DMS79 treated with DMSO at 0.1 percent for 48 hours (cell line): ENCODE measurements at places on chromosomes 2 and 18.
A peak's percentile ranks its signal among the peaks of the same experiment; 100 is the strongest.

DNA sequence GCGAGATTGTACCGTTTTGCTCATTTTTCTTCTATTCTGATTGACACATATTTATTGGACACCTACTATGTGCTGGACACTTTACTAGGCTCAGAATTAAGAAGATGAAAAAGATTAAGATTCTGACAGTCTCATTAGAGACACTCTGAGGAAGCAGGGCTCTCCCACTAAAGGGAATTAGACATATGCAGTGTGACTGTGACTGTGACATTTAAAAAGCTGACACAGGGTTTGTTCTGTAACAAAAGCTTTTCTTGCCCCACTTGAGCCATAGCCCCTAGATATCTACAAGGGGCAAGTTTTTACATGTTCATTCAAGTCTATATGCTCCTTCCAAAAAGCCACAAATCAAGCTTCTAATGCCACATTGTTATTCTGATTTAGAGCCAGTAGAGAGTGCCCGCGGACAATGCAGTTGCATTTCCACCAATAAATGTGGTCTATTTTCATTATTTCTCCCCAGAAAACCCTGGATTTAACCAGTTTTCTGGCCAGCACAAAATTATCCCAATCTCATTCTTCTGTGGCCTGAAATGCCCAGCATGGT, 9.8 kb downstream of the ARHGAP25 start:
- DNase-seq, result peak; percentile 38

DNA sequence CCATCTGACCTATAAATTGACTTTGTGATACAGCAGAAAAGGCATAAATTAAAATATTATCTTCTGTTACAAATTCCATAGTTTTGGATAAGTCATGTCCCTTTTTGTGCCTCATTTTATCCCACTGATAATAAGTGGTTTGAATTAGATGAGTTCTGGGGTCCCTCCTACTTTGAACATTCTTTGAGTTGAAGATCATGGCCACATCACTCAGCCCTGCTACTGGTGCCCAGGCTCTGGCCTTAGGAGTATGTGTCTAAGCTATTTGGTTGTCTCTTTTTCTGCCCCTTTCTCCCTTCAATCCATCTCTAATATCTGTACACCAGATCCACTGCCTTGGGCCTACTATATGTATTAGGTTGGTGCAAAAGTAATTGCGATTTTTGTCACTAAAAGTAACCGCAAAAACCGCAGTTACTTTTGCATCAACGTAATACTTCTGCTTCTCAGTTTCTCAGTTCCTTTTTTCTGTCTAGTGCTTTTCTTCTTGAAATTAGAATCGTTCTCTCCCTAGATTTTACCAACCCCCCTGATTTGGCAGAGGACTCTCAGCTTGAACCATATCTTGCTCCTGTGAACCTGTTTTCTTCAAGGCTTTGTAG, 362.5 kb upstream of the TNP1 start:
- DNase-seq, result no peak

DNA sequence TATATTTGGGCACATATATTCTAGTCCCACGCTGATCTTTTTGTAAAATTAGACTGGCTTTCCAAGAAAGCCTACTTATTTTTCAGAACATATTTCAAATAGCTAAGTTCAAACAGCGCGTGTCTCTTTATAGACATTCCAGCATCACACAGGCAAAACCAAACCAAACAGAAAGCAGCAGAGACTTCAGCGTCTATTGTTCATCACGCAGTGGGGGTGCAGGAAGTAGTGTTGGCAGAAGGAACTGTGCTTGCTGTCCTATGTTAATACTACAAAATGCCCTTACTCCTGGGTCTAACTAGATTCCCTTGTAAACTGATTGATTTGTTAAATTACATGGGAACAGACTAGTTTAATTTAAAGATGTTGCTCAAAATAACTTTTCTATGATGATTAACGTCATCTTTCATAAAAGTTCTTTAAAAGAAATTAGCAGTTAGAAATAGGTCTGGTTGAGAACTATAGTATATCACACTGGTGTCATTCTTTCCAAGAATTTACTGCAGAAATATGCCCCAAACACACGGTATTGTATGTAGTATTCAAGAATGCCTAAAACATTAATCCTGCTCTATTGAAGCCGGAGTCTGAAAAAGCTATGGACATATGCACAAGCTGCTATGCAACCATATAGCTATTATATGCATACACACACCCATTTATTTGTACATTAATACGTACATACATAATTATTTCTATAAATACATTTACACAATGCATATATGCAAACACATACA, 436.3 kb downstream of the CBLN2 start:
- no peak for DNase-seq

DNA sequence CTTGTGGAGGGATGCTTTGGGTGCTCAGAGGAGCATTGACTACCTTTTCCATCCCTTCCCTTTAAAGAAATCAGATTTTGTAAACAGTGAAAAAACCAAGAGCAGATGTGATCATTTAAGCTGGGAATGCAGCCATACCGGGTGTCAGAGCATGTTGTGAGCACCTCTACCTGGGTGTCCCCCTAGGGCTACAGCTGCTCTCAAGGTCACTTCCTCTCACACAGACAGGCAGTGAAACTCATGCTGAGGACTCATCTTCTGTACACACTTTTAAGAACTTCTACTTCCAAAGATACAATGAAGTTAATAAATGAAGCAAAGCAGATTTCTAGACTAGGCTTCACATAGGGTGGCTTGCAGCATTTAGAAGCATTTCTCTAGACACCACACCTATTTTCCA, 48.4 kb upstream of the FRZB start:
- no peak for DNase-seq

DNA sequence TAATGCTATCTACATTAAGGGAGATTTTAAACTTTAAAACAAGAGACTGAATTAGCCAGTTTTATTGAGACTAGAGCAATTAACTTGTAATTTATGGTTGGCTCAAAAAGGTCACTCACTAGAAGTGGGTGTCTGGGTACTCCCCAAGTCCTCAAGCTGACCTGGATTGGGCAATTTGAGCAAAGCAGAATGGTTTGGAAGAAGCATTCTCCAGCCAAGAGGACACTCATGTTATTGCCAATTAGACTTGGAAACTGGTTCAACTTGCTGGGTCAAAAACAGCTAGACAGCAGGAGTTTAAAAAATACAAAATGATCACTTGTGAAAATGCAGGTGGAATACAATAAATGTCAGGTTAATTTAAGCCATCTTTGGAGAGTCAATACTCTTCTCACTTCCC, 29.5 kb upstream of the MYO1B start:
- peak; percentile 47 for DNase-seq

DNA sequence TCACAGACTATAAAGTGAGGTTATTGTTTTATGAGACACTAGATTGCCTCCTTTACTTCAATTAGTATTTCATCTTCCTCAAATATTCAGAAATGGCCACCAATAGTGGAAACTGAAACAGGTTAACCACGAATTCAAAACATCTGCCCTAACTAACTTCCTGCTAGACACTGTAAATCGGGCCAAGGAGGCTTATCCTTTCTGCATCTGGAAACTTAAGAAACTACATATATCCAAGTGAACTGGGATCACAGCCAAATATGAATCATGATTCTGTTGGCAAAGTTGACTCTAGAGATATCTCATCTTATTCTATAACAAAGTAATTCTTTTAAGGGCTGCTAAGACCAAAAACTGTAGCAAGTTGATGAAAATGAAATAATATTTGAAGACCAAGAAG, 136.6 kb upstream of the ZC3H15 start:
- DNase-seq, result no peak

DNA sequence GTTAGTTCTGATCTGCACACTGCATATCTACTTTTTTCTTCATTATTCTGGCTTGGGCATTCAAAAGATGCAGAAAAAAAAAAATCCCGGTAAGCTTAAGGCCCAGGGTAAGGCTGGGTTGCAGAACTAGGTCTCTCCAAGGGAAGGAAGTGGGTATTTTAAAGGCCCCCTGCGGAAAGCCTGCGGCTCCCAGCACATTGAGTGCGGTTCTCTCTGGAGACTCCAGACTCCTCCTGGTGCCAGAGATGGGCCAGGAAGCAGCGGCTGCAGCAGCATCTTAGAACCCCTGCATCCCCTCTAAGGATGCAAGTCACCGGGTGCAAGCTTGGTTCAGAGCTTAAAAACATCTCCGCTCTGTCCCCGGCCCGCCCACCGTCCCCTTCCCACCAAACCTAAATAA, 49.5 kb downstream of the TGIF1 start:
- peak; percentile 93 for DNase-seq

- DNase-seq, result no peak
These were observed 443.7 kb upstream of the CELF4 start for GRCh38 chr18:38009320-38009719.

GRCh38 chr2:195642027-195642678, 14.9 kb upstream of the SLC39A10 start:
- DNase-seq, result no peak

- no peak for DNase-seq
These were observed 216.8 kb upstream of the CNTNAP5 start for GRCh38 chr2:123808243-123808642.

GRCh38 chr2:102437122-102437521, 14.2 kb downstream of the IL18RAP start:
- DNase-seq, result no peak

- no peak for DNase-seq
These were observed 251.3 kb downstream of the ANAPC1 start for GRCh38 chr2:111632661-111633060.

- DNase-seq, result peak; percentile 55
These were observed 150.6 kb downstream of the TMX3 start for GRCh38 chr18:68564351-68564750.

DNA sequence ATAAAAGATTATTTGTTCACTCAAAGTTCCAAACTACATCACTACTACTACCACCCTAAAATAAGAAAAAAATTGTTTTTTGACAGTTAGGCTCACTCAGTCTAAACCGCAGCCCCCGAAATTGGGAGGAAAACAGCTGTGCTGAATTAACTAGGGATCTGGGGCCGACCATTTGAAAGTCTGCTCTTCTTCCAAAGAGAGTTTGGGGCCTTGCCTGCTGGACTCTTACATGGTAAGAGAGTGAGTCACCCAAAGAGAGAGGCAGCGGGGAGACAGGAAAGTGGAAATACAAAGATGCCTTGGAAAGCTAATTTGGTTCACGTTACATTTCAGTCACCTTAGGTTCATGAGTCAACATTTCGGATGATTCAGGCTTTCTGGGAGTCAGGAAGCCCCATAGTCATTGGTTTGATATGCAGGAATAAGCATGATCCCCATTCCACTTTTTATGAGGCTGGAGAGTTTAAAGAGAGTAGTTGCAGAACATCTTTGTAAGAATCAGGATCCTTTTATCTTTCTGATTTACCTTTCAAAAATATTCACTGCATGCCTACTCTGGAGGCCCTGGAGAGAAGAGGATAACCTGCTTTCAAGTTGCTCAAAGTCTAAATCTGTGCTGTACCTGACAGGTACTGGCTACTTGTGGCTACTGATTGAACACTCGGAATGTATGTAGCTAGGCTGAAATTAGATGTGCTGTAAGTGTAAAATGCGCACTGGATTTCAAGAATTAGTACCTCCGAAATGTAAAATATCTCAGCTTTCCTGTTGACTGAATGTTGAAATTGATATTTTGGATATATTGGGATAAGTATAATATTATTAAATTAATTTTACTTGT, 995 bp upstream of the RTN4 start:
- DNase-seq, result peak; percentile 72

DNA sequence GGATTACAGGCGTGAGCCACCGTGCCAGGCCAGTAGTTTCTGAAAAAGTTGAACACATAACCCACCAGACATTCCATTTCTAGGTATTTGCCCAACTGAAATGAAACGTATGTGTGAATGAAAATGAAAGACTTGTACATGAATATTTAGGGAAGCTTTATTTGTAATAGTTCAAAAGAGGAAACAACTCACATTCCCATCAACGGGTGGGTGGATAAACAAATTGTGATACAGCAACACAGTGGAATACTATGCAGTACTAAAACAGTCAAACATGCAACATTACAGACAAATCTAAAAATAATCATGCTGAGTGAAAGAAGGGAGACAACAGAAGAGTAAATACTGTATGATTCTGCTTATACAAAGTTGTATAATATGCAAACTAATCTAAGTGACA, 46.8 kb downstream of the TMEM131 start:
- no peak for DNase-seq

GRCh38 chr2:35783723-35784122, 571.9 kb upstream of the CRIM1 start:
- DNase-seq, result no peak

DNA sequence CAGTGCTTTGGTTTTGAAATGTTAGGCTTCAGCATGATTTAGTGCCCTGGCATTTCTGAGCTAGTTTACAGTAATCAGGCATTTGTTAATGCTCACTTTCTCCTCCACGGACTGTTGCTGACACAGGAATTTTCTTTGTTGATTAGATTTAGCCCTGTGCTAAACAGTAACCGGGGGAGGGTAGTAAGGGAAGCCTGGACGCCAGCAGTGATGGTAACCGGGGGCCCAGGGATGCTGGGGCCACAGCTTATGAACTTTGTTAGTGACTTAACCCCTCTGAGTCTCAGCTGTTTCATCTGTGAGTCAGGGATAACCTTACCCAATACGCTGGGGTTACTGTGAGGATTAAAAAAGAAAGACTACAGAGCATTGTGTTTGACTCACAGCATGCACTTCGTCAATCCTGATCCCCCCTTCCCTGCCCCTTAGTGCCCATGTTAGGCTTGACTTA, 33.5 kb downstream of the KLHL29 start:
- no peak for DNase-seq

DNA sequence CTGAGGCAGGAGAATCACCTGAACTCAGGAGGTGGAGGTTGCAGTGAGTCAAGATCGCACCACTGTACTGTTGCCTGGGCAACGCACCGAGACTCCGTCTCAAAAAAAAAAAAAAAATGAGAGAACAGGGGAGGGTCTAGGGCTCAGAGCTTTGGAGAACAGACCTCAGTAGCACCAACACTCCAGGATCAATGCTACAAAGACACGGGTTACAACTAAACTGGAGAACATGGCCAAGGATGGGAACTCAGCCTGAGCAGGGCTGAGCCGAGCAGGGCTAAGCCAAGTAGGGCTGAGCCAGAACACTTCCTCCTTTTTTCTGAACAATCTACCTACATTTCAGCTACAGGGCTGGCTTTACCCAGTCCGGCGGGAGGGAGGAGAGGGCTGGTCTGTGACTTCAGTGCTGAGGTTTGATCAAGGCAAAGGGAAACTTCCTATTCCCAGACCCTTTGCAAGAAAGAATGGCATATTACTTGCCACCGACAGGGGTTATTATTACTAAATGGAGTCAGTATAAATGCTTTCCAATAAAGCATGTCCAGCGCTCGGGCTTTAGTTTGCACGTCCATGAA, 2.9 kb upstream of the CASP8 start:
- peak; percentile 56 for DNase-seq

DNA sequence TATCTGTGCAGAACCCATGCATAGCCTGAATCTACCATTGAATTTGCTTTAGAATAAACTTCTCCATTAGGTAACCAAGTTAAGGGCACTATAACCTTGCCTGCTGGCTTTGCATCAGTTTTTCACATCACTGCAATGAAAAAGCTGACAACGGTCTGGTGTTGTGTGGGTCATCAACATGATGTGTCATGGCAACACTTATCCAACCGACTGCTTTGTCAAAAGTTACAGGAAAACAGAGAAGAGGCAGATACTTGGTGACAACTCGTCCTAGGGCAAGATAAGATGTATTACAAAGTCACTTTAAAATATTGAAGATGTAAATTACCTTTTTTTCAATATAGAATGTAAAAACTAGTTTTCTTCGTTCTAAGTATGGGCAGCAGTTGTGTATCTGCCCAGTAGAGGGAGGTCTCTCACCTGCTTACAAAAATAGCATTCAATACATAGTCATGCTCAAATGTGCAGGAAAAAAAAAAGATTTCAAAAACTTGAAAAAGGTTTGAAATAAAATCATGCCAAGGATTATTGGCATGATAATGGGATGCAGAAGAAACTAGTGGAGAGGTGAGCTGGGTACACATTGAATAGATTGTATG, 96.3 kb downstream of the EVA1A start:
- DNase-seq, result peak; percentile 29

GRCh38 chr2:110713513-110714362, 18.6 kb upstream of the ACOXL start:
- DNase-seq, result no peak
